ENCODE measurements at places on chromosomes 16 and 17.

GRCh38 chr16:30637944-30638343 lies 12.8 kb upstream of the PRR14 start:
- DNase-seq = no peak

- no peak for DNase-seq
These were observed 23.0 kb downstream of the CARHSP1 start for GRCh38 chr16:8845699-8846298.

DNA sequence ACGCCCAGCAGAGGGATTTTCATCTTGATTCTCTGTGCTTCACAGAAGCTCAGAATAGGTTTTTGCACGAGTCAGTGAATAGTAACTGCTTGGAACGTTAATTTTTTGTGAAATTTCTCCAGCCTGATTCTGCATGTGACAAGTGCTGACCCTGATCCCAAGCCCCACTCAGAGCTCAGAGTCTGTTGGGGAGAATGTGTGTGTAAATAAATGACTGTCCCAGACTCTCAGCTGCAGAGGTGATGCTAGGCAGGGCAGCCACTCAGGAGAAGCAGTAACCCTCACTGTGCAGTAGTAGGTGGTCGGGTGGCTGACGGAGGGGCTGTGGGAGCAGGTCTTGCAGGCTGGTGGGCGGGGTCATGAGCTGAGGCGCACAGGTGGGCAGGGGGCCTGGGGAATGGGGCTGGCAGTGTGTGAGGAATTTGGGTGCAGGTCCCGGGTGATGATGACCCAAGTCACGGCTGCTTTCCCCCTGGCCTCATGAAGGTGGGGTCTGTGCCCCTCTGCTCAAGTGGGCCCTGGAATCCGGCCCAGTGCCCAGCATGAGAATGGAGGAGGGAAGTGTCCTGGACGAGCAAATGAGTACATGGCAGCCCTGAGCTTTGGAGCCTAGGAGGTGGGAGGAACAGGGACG lies 16.3 kb upstream of the FOXK2 start:
- DNase-seq = no peak

DNA sequence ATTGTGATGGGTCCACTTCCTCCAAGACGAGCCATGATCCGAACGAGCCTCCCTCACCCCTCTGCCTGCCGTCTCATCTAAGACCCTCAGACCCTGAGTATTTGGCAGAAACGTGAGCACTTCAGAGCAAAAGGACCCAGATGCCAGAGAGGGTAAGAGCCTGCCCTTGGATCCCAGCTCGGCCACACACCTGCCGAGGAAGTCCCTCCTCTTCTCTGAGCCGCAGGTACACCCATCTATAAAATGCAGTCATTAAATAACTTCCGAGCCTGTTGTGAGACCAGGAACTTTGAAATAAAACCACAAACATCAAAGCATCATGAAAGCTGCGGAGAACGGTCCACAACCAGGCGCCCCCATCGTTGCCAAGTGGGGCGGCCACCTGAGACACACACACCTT lies 64.8 kb upstream of the DOC2B start:
- DNase-seq = no peak

- no peak for DNase-seq
These were observed 3.3 kb downstream of the TMEM94 start for GRCh38 chr17:75459590-75460267.

GRCh38 chr16:27302126-27302525 lies 11.6 kb upstream of the IL4R start:
- no peak for DNase-seq

- DNase-seq = no peak
These were observed 5.7 kb downstream of the ZNF319 start for GRCh38 chr16:57994778-57995177.

GRCh38 chr17:68592682-68593641 lies 8.2 kb downstream of the FAM20A start:
- no peak for DNase-seq

- no peak for DNase-seq
These were observed 5.6 kb downstream of the CDK10 start for GRCh38 chr16:89691986-89692569.

GRCh38 chr16:11156401-11156800 lies 99.6 kb downstream of the SOCS1 start:
- DNase-seq = no peak

GRCh38 chr17:19486351-19487023 lies 47.2 kb upstream of the SLC47A1 start:
- no peak for DNase-seq

DNA sequence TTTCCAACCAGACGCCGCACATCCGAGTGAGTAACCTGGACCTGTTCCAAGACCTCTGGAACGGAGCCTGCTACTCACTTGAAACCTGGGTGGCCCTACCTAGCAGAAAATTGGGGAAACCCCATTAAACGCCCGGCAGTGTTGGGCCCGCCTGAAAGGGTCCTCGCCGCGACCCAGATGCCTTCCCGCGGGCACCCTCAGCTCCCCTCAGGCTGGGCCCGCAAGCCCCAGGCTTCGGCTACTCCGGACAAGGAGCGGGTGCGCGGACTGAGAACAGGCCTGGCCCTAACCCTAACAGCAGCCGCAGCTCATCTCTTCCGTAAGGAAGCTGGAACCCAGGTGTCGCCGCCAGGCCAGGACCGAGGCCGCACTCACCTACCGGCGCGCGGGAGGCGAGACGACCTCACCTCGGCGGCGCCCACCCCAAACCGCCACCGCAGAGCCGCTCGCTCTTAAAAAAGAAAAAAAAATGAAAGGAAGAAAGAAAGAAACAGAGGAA lies 344 bp downstream of the PSME3IP1 start:
- DNase-seq = no peak

DNA sequence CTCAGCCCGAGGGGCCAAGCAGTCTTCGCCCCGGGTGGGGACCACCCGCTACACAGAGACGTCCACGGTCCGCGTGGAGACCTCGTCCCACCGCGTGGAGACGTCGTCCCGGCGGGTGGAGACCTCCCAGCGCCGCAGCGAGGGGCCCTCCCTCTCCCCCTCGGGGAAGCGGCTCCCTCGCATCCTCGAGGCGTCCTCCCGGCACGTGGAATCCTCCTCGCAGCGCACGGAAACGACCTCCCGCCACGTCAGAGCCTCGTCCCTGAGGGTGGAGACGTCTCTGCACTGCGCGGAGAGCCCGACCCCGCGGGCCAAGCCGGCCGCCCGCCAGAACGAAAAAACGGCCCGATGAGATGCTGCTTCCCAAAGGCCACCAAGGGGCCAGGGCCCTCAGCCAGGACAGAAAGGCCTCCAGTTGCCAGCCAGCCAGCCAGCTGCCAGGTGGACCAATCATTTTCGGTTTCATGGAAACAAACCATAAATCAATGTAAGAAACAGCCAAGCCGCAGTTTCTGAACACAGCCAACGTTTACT lies 424 bp downstream of the C17orf100 start:
- DNase-seq = no peak

Measured in hippocampal formation (tissue), 2 donors.